A549 treated with DMSO at 1 μM for 4 hours (cell line): ENCODE measurements at places on chromosomes 5 and 9. TPM values are rescaled to one million over a fixed set of nuclear protein-coding genes. Genes with fewer than 3 reads are reported as not detected.

Gene CCNI2
- 0.06 to 0.56 TPM (median 0.15 TPM) in 4 of 5 replicates, not detected in the other for total RNA-seq

Gene APBA1
- 0.17 to 0.47 TPM (median 0.27 TPM) in 5 replicates for total RNA-seq

Gene FOXD4L3
- total RNA-seq, result 0.08 to 0.18 TPM (median 0.08 TPM) in 3 of 5 replicates, not detected in the others

Gene DMRT2
- total RNA-seq, result 0.09 to 0.10 TPM in 2 of 5 replicates, not detected in the others

Gene BTNL3
- not detected in 5 replicates for total RNA-seq

Gene SPATA24
- total RNA-seq, result 4.4 to 6.3 TPM (median 5.4 TPM) in 5 replicates

Gene ZNF879
- total RNA-seq, result 0.39 to 0.85 TPM (median 0.62 TPM) in 5 replicates

Gene PTGDS
- 0.28 to 0.37 TPM (median 0.33 TPM) in 3 of 5 replicates, not detected in the others for total RNA-seq

Gene CXCL14
- total RNA-seq, result 0.10 to 0.25 TPM (median 0.12 TPM) in 5 replicates

Gene DMRT3
- total RNA-seq, result 0.04 TPM in 1 of 5 replicates, not detected in the others

Gene KCTD16
- total RNA-seq, result 0.02 to 0.06 TPM (median 0.05 TPM) in 5 replicates

Gene HAVCR2
- total RNA-seq, result 0.23 to 0.63 TPM (median 0.40 TPM) in 5 replicates

Gene NRG2
- 2.0 to 2.3 TPM (median 2.2 TPM) in 5 replicates for total RNA-seq

Gene TAF11L10
- total RNA-seq, result not detected in 5 replicates

Gene RMI1
- total RNA-seq, result 10.5 to 15.2 TPM (median 12.5 TPM) in 5 replicates

Gene SARDH
- total RNA-seq, result 0.07 to 0.13 TPM (median 0.08 TPM) in 4 of 5 replicates, not detected in the other

Gene PFN3
- not detected in 5 replicates for total RNA-seq

Gene SH3PXD2B
- 12.4 to 20.1 TPM (median 16.9 TPM) in 5 replicates for total RNA-seq
